Neural crest cell (in vitro differentiated cells): ENCODE measurements at places on chromosomes 2 and 18.

- no peak for DNase-seq
Observed at GRCh38 chr2:234702731-234703225, 205.9 kb upstream of the ARL4C start.

DNA sequence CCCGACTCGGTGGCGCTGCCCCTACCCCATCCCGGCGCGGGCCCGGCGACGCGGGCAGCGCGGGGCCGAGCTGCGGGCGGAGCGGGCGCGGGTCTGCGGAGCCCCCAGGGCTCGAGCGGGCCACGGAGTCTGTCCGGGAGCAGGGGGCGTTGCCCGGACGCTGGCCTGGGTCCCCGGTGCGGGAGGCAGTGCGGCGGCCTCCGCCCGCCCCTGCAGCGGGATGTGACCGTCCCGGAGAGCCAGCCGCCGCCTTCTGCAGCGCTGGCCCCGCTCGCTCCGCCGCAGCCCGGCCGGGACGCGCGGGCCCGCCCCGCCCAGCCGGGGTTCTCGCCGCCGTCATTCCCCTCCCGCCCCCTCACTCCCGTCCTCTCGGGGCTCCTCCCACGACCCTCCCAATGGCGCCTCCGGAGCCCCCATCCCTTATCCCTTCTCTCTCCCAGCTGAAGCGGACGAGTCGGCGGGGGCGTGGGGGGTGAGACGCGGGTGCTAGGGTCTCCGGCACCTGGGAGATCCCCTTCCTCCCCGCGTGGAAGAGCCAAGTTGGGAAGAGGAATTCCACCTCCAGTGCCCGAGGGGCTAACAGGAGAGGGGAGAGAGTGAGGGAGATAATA lies at the start of gene FNDC4:
TSS of gene FNDC4 (minus strand) at position 257 of the 611 bp plus-strand sequence. CDS start 521 bp downstream, outside the sequence.
- peak; percentile 38 for DNase-seq

DNA sequence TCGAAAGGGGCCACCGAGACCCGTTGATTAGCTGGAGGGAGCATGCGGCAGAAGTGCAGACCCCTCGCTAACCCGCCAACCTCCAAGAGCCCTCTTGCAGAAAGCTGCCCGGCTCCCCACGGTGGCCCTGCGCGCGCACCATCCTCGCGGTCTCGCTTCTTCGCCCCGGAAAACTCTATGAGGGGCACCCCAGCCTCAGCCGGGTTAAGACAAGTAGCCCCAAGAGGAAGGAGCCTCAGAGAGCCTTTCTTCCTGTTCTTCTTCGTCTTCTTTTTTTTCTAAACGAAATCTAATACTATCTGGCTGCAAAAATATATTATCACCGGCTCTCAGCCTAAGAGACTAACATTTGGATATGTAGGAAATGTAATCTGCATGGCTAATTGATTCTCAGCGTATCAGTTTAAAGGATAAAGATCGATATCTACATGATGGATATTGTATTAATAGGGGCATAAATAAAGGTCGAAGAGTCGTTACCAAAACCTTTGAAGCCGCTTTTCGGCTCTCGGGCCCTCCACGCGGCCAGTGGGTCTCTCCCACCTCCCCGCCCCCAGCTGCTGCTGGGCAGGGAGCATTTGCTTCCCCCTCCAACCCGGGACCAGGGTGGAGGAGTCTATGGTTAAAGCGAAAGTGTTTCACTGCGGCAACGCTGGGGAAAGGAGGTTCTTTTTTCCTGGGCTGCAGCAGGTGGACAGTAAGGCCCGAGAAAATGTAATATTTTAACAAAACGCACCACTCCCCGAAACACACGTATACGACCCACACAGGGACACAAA lies 6.1 kb upstream of the PAX3 start:
- DNase-seq, result peak; percentile 31

GRCh38 chr2:61343141-61343540 lies 127.7 kb downstream of the USP34 start:
- no peak for DNase-seq

- DNase-seq, result no peak
Observed at GRCh38 chr2:11305338-11305737, 39.1 kb downstream of the ROCK2 start.

- DNase-seq, result no peak
Observed at GRCh38 chr2:44822174-44822573, 119.3 kb upstream of the SIX3 start.

DNA sequence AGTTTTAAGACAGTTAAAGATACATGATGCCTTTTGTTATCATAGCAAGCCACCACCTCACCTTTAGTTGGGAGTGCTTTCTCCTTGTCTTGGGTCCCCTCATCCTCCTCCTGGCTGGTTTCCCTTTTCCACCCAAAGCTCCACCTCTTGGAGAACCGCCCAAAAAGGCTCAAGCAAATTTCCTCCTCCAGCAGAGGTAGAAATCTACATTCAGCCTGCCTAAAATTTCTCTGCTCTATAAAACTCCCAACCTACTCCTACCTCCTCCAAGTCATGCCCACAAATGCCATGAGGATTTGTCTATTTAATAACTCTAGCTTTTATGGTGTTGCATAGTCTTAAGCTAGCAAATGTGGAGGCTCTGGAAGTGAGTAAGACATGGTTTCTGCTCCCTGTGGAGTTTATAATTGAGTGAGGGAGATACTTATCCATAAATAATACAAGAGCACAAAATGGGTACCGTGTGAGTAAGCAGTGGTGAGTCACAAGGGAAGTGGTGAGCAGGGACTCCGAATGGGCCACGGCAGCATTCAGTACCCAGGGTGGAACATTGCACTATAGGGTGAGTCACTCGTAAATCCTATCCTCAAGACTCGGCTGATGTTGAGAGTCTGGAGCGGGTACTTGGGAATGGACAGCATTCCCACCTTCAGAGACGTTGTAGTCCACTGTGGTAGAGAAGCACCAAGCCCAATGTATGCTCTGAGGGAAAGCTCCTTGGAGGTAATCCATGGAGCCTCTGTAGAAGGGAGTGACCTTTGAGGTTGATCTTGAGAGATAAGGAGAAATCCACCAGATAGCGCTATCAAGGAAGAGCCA lies 146.3 kb downstream of the RTN4 start:
- DNase-seq, result no peak

DNA sequence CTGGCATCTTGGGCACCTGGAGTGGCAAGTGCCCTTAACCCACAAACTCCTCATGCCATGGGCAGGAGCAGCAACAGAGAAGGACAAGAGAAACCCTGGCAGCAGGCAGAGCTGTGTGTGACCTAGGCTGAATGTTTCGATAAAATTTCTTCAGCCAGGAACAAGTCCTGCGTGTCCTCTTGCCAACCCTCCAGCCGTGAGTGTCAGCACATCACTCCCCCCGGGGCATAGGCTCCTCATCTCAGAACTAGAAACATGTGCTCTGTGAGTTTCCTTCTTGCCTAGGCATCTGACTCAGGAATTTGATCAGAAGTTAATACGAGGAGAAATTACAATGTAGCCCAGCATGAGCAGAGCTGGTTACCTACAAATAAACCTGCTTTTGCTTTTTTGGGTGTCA lies 2.2 kb downstream of the ABCG8 start:
- no peak for DNase-seq

- DNase-seq, result no peak
Observed at GRCh38 chr2:223260681-223261080, 208.7 kb downstream of the KCNE4 start.

GRCh38 chr2:215695861-215696260 lies 260.0 kb upstream of the FN1 start:
- no peak for DNase-seq

DNA sequence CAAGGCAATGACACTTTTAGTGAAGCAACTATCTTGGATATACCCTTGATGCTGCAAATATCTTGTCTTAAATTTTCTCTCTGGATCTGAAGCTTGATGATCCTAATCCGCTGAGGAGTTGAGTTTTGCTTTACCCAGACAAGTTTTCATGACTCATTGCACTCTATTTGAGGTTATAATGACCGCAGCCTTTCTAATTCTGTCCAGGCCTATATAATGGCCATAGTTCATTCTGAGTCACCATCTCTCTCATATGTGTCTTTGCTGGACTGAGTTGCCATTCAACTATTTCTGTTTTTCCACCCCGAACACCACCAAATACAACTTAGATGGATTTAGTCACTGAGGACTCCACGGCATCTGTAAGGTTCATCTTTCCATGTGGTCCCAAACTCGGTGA lies 802.1 kb upstream of the FAM98A start:
- no peak for DNase-seq
